ENCODE measurements at places on chromosomes 5 and 9. TPM values are rescaled to one million over a fixed set of nuclear protein-coding genes. Genes with fewer than 3 reads are reported as not detected.

The SLC6A3 gene
- not detected for total RNA-seq

The TSSK1B gene
- total RNA-seq = not detected

The SHISAL2B gene
- not detected for total RNA-seq

The PCDHB3 gene
- total RNA-seq = 19.9 TPM

The CTSL gene
- 350 TPM for total RNA-seq

DNA sequence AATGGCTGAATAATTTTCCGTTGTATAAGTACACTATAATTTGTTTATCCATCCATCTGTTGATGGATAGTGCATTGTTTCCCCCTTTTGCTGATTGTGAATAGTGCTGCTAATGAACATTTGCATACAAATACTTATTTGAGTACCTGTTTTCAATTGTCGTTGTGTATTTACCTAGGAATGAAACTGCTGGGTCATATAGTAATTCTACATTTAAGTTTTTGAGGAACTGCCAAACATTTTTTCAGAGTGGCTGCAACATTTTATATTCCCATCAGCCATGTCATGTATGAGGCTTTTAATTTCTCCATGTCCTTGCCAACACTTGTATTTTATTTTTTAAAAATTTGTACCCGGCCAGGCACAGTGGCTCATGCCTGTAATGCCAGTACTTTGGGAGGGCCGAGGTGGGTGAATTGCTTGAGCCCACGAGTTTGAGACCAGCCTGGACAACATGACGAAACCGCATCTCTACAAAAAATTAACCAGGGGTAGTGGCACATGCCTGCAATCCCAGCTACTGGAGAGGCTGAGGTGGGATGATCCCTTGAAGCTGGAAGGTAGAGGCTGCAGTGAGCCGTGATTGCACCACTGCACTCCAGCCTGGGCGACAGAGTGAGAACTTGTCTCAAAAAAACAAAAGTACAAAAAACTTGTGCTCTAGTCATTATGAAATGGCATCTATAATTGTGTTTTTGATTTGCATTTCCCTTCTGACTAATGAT is 2.2 kb upstream of the ANXA6 start:
- DNase-seq = no peak

GRCh38 chr9:96071076-96071814 is 195.8 kb downstream of the ERCC6L2 start:
- DNase-seq = peak; percentile 15

DNA sequence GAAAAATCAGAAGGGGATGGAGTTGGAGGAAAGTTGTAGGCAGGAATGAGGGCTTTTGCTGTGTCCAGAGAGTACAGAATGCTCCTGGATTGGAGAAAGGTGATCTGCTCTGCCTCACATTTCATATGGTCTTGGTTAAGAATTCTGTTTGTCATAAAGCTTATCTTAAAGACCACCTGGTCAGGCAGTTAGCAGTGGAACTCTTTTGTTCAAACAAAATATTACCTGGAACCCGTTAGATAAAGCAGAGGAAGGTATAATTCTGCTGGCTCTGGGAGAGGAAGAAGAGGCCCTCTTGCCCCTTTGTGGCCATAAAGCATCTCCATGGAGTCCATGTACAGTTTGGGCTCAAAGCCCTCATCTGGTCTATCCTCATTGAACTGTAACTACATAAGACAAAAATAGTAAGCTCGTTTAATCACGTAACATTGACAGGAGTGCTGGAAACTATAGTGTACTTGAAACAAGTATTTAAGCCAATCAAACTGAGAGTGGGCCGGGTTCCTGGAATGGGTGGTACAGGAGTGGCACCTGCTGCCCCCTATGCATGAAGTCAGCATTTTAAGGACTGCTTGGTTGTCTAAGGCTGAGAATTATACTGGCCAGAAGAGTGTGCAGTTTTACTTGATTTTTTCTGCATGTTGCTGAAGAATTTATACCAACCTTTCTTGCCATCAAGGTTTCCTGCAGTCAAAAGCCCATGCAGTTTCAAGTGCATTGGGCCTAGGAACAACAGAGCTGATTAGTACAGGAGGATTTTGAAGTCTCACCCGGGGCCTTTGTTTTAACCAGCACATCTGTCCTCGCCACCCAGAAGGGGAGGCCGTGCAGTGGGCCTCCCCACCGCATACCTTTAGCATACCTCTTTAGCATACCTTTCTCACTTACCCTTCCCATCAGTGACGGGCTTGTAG is 39.9 kb downstream of the STXBP1 start:
- no peak for DNase-seq

Data from A172 (cell line).